ENCODE measurements at places on chromosomes 5 and 9.

DNA sequence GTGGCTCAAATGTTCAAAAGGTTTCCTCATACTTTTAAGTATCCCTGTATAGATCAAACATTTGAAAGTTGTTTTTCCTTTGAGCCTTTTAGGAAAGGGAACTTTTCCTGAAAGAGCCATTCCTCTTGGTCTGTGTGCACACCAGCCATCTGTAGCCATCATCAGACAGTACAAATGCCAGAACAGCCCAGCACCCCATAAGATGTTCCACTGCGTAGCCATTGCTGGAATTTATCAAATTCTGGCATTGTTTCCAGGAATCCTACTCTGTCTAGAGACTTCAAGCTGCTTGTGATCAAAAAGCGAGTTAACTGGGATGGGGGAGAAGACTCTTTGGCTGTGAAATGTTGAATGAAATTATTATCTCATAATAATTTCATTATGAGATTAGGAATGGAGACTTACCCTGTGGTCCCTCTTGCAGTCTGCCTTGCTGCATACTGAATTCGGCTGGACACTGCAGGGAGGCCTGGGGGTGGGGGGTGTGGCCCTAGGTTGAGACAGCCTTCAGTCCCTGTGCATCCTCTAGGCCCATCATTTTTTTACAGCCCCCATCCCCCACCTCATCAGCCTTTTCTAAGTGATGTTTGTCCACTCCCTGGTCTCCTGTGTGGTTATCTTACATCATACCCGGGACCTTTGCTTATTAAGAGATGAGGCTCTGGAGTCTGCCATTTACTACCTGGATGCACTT lies 99.8 kb downstream of the RALGPS1 start:
- no peak for DNase-seq

GRCh38 chr5:147805030-147805454 lies 22.5 kb upstream of the JAKMIP2 start:
- DNase-seq, result no peak

DNA sequence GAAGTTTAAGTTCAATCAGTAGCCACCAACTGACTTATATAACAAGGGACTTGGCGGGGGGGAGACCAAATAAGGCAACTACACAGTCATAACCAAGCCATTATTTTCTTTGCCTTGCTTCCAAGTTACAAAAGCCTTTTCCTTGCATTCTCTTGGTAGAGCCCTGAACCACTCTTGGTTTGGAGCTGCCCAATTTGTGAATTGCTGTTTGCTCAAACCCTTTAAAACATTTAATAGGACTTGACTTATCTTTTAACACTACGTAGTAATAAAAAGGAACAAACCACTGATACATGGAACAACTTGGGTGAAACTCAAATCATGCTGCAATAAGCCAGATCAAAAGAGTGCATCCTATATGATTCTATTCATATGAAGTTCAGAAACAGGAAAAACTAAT lies 31.7 kb upstream of the MSH3 start:
- no peak for DNase-seq

GRCh38 chr5:174424219-174425053 lies 299.9 kb upstream of the MSX2 start:
- no peak for DNase-seq

DNA sequence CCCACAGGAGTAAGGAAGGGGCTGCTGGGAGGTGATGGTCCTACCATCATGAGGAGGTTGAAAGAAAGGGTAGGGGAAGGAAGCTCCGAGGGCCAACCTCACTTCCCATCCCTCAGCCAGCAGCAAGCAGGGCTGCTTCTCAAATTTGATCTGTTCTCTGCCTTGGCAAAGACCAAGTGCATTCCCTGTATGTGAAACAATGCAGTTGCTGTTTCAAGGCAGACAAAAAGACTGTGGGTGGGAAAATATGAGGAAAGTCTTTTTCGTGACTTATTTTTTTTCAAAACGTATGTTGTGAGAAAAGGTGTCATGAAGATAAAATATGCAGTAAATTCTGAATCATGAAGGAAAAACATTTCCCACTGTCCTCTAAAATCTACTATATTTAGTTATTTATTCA lies 165.9 kb downstream of the ARSB start:
- no peak for DNase-seq
